Activated CD4-positive, alpha-beta T cell treated with anti-CD3 and anti-CD28 coated beads, Interleukin-2, amount 10 ng/mL, durations not matched to agents 7 days and 5 days (primary cell): ENCODE measurements at places on chromosomes 7 and 10. TPM values are rescaled to one million over a fixed set of nuclear protein-coding genes. Genes with fewer than 3 reads are reported as not detected.

- no peak overlapping the region for H3K27ac ChIP-seq
- peaks cover 6% of the 10 kb centered on the region for H3K4me1 ChIP-seq
- H3K4me3 ChIP-seq = no peak overlapping the region
- peaks cover 2% of the 10 kb centered on the region for H3K27me3 ChIP-seq
- H3K36me3 ChIP-seq = no peaks in the 10 kb centered on the region
These were observed 1.9 kb upstream of the MACC1 start for GRCh38 chr7:20219062-20219445.

DNA sequence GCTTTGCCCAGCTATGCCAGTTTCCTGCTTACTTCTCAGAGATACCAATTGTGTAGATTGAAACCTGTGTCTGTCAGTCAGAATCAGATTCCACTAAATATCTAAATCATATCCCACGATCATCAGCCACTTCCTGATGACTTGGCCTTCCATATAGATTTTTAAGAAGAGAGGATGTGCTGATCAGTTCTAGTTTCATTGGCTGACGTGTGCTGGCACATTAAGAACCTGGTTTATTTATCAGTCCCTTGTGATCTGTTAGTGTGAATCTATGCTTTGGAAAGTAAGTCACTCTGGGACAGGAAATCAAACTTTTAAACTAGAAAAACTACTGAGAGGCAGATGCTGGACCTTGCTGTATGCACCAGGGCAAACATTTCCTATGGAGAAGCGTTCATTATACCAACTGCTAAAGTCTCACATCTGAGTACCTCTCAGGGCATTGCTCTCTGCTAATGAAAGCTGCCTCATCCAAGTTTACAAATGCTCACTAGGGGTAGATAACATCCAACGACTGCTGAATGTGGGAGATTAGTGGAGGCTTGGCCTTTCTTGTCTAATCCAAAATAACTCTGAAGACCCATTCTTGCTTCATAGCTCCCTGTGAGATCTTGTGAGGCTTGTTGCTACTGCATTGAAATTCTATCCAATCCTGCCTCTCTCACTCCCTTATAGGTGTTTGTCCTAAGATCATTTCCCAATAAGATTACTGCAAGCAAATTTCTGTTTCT lies 109.1 kb downstream of the ARL4A start:
- H3K4me3 ChIP-seq = no peak overlapping the region
- peaks cover 4% of the 10 kb centered on the region for H3K4me1 ChIP-seq
- no peak for DNase-seq
- no peaks in the 10 kb centered on the region for H3K27me3 ChIP-seq
- no peaks in the 10 kb centered on the region for H3K36me3 ChIP-seq
- no peak overlapping the region for H3K27ac ChIP-seq

GRCh38 chr7:158849768-158850544 lies 6.4 kb upstream of the DYNC2I1 start:
- H3K27me3 ChIP-seq = no peaks in the 10 kb centered on the region
- no peak overlapping the region for H3K4me3 ChIP-seq
- peaks cover 12% of the 10 kb centered on the region for H3K36me3 ChIP-seq
- peaks cover 23% of the 10 kb centered on the region for H3K4me1 ChIP-seq
- DNase-seq = no peak

GRCh38 chr7:112571852-112572607 lies 91.2 kb downstream of the LSMEM1 start:
- no peak overlapping the region for H3K4me3 ChIP-seq
- no peaks in the 10 kb centered on the region for H3K36me3 ChIP-seq
- H3K4me1 ChIP-seq = peaks cover 3% of the 10 kb centered on the region
- DNase-seq = no peak

DNA sequence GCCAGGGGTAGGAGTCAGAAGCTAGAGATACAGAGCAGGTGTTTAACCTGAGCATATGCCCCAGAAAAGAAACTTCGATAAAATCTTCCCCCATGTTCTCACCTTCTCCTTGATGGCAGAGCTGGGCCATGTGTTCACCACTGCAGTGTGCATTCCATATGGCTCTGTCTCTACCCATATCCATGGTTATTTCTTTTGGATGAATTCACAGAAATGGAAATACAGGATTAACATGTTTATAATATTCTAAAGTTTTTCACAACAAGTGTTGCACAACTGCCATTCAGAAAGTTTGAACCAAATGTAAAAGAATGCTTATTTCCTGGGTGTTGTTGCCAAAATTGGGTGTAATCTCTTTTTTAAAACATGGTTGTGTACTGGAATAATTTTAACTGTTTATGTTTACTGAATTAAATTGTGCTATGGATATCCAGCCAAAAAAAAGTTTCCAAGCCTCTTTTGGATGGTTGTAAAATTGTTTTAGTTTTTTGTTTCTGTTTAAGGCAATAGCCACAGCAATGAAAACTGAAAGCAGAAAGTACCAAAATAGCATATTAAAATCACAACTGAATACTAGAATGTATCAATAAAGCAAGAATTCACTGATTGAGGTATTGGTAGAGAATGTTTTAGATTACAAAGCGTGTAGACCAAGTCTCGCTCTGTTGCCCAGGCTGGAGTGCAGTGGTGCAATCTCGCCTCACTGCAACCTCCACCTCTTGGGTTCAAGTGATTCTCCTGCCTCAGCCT lies 19.9 kb upstream of the CCNY start:
- H3K27ac ChIP-seq = no peak overlapping the region
- H3K27me3 ChIP-seq = no peaks in the 10 kb centered on the region
- H3K4me1 ChIP-seq = peaks cover 5% of the 10 kb centered on the region
- no peak for DNase-seq

- peaks cover 9% of the 10 kb centered on the region for H3K4me1 ChIP-seq
- no peaks in the 10 kb centered on the region for H3K36me3 ChIP-seq
- DNase-seq = no peak
- H3K27me3 ChIP-seq = peaks cover 18% of the 10 kb centered on the region
- no peak overlapping the region for H3K4me3 ChIP-seq
- no peak overlapping the region for H3K27ac ChIP-seq
These were observed 308.3 kb upstream of the AKR1E2 start for GRCh38 chr10:4517746-4518145.

DNA sequence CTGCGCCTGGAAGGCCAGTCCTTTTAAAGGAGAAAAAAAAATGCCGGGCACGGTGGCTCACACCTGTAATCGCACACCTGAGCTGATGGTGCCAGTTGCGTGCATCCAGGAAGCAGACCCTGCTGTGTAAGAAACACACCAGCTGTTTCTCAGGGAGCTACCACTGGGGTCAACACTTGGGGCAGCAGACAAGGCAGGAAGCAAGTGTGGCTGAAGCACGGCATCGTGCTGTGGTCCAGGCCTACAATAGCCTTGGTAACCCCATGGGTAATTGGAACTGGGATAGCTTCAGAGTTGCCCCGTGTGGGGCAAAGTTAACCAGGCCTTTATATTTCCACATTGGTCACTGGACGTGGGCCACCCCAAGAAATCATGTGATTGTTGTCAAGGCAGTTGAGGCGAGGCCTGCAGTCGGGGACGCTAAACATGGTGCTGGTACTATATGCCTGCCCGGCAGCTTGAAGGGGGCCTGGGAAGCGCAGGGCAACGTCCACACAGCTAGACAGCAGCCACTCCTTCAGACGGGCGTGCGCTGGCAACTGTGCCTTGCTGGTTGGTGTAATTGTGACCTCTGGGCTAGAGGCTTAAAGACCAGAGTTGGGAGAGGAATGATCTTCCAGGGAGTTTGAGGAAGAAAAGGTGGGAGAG lies 2.5 kb upstream of the TACR2 start:
- no peaks in the 10 kb centered on the region for H3K36me3 ChIP-seq
- H3K4me1 ChIP-seq = peaks cover 11% of the 10 kb centered on the region

GRCh38 chr10:131975003-131975402 lies 6.7 kb downstream of the BNIP3 start:
- H3K27ac ChIP-seq = peak overlapping the region; percentile 51
- peaks cover 93% of the 10 kb centered on the region for H3K4me1 ChIP-seq
- H3K27me3 ChIP-seq = no peaks in the 10 kb centered on the region
- no peak overlapping the region for H3K4me3 ChIP-seq
- no peak for DNase-seq

The LRRD1 gene
- not detected for total RNA-seq

DNA sequence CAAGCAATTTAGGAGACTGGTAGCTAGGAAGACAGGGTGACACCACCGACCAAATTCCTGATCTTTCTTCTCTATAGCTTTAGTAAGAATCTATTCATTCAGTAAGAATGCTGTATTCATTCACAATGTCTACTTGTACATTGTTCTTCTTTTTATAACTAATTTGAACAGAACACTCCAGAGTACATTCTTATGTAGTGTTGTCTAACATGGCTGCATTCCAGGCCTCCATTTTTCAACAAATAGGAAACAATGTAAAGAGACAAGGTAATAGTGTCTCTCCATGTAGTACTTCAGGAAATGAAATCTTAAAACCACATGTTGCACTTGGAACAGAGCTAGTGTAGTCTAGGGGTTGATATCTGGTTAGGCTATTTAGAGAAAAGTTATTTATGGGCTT lies 1.8 kb downstream of the VCL start:
- H3K36me3 ChIP-seq = peaks cover 32% of the 10 kb centered on the region
- DNase-seq = no peak
- H3K4me1 ChIP-seq = peaks cover 64% of the 10 kb centered on the region

DNA sequence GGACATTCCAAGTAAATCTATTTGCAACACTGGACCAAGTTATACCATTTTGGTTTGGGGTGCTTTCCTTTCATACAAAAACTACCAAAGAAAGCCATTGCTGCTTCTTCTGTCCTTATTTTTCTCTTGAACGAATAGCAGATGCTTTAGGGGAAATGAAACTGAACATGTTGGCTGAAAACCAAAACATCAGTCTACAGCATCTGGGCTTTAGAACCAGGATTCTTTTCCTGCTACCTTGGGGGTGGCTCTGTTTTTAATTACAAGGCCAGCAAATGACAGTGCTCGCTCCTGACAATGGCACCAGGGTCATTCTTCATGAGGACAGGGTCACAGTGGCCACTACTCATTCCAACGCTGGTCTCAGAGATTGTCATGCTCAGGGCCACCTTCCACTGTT lies 80.3 kb downstream of the WDR11 start:
- H3K27ac ChIP-seq = no peak overlapping the region
- no peak for DNase-seq
- no peaks in the 10 kb centered on the region for H3K4me1 ChIP-seq

The MKX gene
- total RNA-seq = not detected

GRCh38 chr7:129783584-129783919 lies 169.2 kb downstream of the UBE2H start:
- H3K27ac ChIP-seq = no peak overlapping the region
- peaks cover 3% of the 10 kb centered on the region for H3K36me3 ChIP-seq
- peaks cover 71% of the 10 kb centered on the region for H3K27me3 ChIP-seq
- no peak for DNase-seq
- peaks cover 40% of the 10 kb centered on the region for H3K4me1 ChIP-seq
- H3K4me3 ChIP-seq = no peak overlapping the region
